ENCODE measurements at places on chromosomes 7 and 10.

DNA sequence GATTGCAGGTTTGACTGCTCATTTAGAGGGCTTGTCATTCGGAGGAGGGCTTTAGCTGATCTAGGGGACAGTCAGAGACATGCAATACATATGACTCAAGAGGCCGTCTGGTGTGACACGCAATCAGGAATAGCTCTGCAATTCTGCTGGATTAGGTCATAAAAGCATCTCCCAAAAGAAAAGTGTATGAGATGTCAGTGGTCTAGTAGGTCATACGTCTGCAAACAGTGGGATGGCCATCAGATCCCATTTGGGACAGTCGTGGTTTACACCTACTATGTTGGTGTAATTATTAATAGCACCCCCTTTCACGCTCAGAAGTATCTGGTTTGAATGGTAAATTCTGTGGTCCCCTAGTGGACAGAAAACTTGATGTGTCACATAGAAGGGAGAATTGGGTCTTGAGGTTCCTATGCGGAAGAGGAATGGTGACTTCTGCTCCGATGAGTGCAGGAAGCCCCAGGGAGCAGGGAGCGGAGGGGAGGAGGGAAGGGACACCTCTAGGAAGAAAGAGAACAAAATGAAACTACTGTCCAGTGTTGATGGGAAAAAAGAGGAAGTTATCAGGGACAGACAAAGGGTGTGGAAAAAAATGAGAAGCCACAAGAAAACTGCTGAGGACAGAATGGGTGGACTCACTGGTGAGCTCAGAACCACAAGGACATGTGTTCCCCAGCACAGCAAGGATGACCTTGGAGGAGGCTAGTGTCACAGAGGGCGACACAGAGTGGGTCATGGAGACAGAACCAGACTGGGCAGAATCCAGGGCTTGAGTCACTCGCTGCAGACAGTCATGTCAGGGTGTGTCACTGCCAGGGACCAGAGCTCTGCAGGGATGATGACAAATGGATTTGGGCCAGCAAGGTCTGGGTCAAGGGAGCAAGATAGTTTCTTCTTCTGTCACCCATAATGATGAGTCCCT lies 59.9 kb downstream of the MAP3K8 start:
- no peak for DNase-seq

DNA sequence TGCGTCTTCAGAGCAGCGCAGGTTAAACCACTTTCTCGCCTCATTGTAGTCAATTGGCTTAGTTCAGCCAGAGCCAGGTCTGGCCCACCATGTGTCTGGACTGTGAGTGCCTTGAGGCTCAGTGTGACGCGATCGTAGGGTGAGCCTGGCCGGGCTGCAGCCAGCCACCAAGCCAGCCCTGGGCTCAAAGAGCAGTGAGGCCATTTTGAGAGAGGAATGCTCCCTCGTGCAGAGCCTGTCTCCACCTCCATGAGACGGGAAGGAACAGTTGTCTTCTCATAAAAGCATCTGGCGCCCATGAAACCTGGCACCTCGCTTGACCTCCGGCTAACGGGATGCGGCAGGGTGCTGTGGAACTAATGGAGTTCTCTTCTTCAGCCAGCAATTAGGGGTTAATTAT lies 34.5 kb downstream of the LHPP start:
- DNase-seq, result no peak

DNA sequence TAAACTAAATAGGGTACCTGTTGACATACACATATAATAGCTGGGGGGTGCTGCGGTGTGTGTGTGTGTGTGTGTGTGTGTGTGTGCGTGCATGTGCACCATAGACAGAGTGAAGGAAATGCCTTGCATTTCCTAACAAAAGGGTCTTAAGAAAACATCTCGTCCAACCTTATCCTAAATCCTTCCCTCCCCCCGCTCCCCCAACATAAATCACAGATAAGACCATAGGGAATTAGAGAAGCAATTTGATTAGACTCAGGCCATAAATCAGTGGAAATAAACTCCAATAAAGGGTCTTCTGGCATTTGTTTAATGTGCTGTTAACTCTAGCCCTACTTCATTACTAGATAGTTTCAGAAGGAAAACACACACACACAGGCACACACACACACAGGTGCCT lies 148.5 kb downstream of the PPP1R17 start:
- DNase-seq, result no peak

- DNase-seq, result no peak
Measured at GRCh38 chr7:73433924-73434700, 534 bp downstream of the FZD9 start.

- DNase-seq, result no peak
Measured at GRCh38 chr7:50085344-50085743, 7.7 kb downstream of the ZPBP start.

GRCh38 chr7:102830197-102830596 lies 81.4 kb downstream of the FAM185A start:
- DNase-seq, result no peak

- no peak for DNase-seq
Measured at GRCh38 chr10:107561136-107561650, 396.7 kb upstream of the SORCS1 start.

- DNase-seq, result no peak
Measured at GRCh38 chr10:95208702-95209391, 14.8 kb downstream of the ACSM6 start.

- no peak for DNase-seq
Measured at GRCh38 chr10:85362401-85362800, 1004.2 kb downstream of the GRID1 start.

GRCh38 chr7:93145354-93145753 lies 2.8 kb downstream of the SAMD9L start:
- no peak for DNase-seq

GRCh38 chr10:88110822-88111221 lies 247.4 kb downstream of the PTEN start:
- DNase-seq, result no peak

GRCh38 chr10:88608052-88608732 lies 21.6 kb downstream of the LIPJ start:
- DNase-seq, result no peak

- DNase-seq, result no peak
Measured at GRCh38 chr7:31043051-31043471, 9.0 kb upstream of the ADCYAP1R1 start.

DNA sequence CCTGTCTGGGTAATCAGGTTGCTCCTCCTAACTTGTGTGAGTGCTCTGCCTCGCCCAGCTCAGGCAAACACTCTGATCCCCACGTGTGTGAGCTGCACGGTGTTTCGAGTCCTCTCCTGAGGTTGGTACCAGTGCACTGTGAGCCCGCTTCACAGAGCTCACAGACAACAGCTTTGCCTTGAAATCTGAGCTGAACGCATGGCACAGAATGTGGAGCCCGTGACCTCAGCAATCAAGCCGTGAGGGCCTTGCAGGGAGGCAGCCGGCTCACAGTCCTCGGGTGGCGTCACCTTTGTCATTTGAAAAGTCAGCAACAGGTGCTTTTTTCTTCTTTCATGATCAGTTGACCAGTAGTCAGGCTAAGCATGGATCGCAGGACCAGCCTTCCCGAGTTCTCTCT lies 60.2 kb upstream of the ADGRA1 start:
- no peak for DNase-seq

DNA sequence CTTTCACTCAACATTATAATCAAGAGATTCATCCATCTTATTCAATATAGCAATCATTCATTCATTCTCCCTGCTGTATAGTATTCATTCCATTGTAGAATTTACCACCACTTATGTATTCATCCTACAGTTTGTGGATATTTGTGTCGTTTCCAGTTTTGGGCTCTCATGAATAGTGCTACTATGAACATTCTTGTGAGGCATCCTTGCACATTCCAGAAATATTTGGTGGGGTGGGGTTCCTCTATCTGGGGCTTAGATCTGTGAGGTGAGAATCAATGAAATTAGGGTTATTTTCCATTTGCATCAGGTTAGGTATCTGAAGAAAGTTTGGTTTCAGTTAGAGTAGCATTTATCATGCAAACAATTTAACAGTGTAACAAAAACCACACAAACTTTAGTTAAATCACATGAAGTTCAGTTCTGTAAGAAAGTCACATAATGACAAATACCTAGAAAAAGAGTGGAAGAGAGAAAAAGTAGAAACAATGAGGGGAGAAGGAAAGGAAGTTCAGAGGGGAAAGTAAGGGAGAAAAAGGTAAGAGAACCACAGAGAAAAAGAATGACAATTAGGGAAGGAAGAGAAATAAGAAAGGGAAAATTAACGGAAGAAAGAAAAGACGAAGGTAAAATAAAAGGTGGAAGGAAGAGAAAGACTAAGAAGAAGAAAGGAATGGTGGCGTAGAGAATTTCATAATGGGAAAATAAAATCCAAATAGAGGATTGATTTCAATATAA lies 25.3 kb upstream of the CBLL1 start:
- DNase-seq, result no peak

- no peak for DNase-seq
Measured at GRCh38 chr7:139422126-139422525, 61.3 kb downstream of the KLRG2 start.

DNA sequence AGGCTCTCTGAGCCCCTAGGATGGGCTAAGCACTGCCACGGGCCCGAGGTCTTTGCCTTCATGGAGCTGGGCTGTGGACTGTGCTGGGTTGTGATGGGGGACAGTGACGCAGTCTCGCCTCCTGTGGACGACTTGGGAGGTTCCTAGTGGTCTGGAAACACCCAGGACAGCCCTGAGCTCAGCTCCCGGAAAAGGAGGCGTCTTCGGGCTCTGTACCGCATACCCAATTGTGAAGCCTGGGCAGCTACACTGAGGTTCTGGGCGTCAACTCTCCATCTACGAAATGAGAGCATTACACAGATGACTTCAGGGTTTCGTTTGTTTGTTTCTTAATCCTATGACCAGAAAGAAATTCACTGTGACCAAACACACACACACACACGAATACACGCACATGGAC lies 79.6 kb upstream of the KAT6B start:
- DNase-seq, result no peak

DNA sequence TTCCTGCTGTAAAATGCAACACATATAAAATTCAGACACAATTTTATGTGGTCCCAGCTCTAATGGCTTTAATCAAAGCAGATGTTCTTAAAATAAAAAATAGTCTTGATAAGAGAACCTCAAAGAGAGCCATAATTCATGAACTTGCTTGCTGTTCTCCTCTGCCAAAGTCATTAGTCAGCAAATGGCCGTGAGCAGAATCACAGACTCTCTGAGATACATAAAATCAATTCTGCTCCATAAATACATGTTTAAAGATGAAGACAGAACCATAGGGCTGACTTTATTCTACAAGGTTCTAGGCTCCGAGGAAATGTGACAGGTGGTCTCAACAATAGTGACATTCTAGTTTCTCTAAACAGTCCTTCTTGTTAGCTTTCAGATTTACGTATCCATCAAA lies 29.8 kb downstream of the HSPA12A start:
- no peak for DNase-seq

GRCh38 chr7:28961972-28962371 lies 3.8 kb upstream of the TRIL start:
- DNase-seq, result no peak

GRCh38 chr7:142745745-142746144 lies 3.5 kb upstream of the PRSS1 start:
- DNase-seq, result no peak

GRCh38 chr7:7212612-7213011 lies 30.3 kb downstream of the C1GALT1 start:
- DNase-seq, result no peak

- DNase-seq, result no peak
Measured at GRCh38 chr7:2399848-2400587, 3.4 kb upstream of the CHST12 start.

DNA sequence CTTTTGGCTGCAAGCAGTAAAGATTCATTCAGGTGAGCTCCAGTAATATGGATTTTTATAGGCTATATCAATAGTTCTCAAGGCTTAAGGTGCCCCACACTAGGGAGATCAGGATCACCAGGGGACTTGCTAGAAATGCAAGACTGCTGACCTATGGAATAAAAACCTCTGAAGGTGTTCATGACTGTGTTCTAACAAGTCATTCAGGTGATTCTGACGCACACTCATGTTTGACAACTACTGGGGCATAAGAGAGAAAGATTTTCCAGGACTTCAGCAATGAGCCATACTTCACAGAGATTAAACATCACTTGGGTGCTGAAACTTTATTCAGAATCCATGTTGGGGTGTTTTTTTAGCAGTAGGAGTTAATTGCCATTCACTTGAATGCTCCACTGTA lies 4.8 kb upstream of the TAS2R38 start:
- DNase-seq, result no peak

DNA sequence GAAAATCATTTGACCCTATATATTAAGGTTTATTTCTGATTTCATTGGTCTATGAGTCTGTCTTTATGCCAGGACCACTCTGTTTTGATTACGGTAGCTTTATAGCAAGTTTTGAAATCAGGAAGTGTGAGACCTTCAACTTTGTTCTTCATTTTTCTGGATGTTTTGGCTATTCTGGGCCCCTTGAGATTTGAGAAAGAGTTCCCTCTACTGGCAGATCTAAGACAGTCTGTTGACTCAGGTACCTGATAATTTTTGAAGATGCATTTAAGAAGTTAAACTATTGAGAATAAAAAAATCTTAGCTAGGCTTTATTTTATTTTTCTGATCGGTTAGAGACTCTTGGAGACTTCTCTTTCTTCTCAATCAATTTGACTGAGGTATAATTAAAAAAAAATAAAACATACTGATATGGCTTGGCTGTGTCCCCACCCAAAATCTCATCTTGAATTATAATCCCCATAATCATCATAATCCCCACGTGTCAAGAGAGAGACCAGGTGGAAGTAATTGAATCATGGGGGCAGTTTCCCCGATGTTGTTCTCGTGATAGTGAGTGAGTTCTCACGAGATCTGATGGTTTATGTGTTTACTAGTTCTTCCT lies 209.2 kb downstream of the SNX10 start:
- no peak for DNase-seq

- DNase-seq, result no peak
Measured at GRCh38 chr10:132176623-132177500, 9.9 kb upstream of the DPYSL4 start.

DNA sequence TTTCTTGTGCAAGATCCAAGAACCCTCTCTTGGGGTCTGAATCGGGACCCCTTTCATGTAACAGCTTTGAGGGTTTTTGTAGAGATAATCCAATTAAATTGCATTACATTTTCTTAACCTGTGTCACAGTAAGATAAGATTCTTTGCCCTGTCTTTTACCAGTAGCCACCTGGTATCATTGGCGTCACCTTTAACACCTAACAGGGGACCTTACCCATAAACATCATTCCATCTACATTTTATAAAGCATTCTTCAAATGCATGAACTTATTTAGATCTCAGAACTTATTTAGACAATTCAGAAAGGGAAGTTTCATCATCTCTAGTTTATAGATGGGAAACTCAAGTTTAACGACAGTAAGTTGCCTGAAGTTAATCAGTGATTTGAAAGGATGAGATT lies 106.4 kb upstream of the KLF6 start:
- DNase-seq, result no peak

- no peak for DNase-seq
Measured at GRCh38 chr7:76392531-76393115, 16.9 kb downstream of the SSC4D start.

GRCh38 chr10:48475943-48476278 lies 129.0 kb downstream of the ARHGAP22 start:
- no peak for DNase-seq

DNA sequence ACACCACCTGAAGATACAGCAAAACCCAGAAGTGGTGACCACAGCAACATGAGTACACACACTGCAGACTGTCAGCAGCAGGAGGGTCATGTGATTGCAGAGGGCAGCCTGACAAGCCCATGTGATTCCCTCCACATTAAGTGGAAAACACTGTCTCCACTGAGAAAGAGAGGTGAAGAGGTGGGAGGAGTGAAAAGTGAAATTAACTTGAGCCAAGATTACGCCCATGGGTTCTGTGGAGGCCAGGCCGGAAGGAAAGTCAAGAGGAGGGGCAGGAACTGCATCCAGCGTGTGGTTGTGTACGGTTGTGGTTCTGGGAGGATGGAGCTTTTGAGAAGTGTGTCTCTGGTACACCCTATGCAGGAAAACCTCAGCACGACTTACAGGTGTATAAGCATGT lies 138.5 kb downstream of the PLXNA4 start:
- DNase-seq, result no peak

- no peak for DNase-seq
Measured at GRCh38 chr10:88281592-88282347, 301.3 kb downstream of the RNLS start.

All from D721Med (cell line).